ENCODE measurements at places on chromosomes 2 and 18.

- DNase-seq = no peak
Observed at GRCh38 chr18:25275412-25276001, 76.5 kb downstream of the ZNF521 start.

DNA sequence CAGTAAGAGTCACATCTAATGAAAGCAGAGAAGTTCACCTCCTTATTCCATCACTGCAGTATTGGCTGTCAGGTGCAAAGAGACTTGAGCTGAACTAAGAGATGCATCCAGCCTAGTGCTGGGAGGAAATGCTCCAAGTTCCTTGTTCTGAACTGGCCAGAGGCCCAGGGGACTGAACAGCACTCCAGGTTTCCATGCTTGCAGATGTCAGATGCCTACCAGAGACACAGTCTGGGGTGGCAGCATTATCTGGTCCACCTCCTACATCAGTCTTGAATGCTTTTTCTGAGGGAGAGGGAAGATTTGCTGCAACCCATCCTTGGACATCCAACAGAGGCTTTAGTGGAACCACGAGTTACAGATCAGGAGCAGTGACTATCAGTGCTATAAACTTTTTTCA lies 331.3 kb downstream of the CYRIA start:
- no peak for DNase-seq

DNA sequence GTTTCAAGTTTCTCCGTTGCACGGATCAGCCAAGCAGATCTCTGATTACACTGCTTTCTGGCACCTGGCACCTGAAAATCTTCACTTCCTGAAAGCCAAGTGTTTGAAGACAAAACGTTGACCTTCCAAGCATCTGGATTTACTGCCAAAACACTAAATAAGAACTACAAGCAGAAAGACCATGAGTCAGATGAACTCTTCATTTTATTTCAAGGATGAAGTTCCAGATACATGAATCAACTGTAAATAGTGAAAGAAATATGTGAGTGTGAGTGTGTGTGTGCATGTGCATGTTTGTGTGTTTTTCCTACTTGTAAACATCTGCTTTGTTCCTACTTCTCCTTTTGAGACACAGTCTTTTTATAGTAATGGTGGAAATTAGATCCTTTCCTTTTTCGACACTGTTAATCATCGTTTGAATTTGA lies 60.0 kb upstream of the DTNA start:
- peak; percentile 79 for DNase-seq

GRCh38 chr2:60550178-60550983 lies 3.1 kb downstream of the BCL11A start:
- DNase-seq = peak; percentile 85

- DNase-seq = no peak
Observed at GRCh38 chr2:193935114-193935513, 1721.9 kb upstream of the SLC39A10 start.
